ENCODE measurements at places on chromosomes 2 and 18. TPM values are rescaled to one million over a fixed set of nuclear protein-coding genes. Genes with fewer than 3 reads are reported as not detected.
A peak's percentile ranks its signal among the peaks of the same experiment; 100 is the strongest.

Gene CD8B
- total RNA-seq = 10.6 TPM

Gene LYG2
- not detected for total RNA-seq

Gene CNRIP1
- 43.2 TPM for total RNA-seq

Gene ASAP2
- 36.3 TPM for total RNA-seq

Gene MTLN
- total RNA-seq = 131 TPM

Gene FTCDNL1
- total RNA-seq = 2.5 TPM

Gene MFSD2B
- not detected for total RNA-seq

- H3K27ac ChIP-seq = peak overlapping the region; percentile 92
Measured at GRCh38 chr2:54454548-54455130, 1.5 kb upstream of the SPTBN1 start.

- H3K4me3 ChIP-seq = no peak overlapping the region
- no peak overlapping the region for H3K27ac ChIP-seq
- no peaks in the 10 kb centered on the region for H3K36me3 ChIP-seq
- no peaks in the 10 kb centered on the region for H3K4me1 ChIP-seq
- H3K27me3 ChIP-seq = no peaks in the 10 kb centered on the region
Measured at GRCh38 chr18:48364146-48364545, 45.0 kb downstream of the ZBTB7C start.

DNA sequence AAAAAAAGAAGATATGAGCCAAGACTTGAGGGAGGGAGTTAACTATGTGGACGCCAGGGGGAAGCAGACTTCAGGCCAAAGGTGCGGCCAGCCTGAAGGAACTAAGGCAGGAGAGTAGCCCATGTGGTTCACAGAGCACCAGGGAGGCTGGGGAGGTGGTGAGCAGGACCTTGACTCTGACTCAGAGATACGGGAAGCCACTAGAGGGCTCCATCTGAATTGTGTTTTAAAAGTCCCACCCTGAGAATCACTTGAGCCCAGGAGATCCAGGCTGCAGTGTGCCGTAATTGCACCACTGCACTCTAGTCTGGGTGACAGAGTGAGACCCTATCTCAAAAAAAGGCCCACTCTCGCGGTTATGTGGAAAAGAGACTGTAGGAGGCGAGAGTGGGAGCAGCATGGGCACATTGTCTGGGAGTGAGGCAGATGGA, 12.3 kb downstream of the CEP192 start:
- DNase-seq = no peak
- H3K27ac ChIP-seq = no peak overlapping the region
- peaks cover 4% of the 10 kb centered on the region for H3K4me1 ChIP-seq
- H3K4me3 ChIP-seq = no peak overlapping the region
- H3K36me3 ChIP-seq = peaks cover 14% of the 10 kb centered on the region
- no peaks in the 10 kb centered on the region for H3K27me3 ChIP-seq

DNA sequence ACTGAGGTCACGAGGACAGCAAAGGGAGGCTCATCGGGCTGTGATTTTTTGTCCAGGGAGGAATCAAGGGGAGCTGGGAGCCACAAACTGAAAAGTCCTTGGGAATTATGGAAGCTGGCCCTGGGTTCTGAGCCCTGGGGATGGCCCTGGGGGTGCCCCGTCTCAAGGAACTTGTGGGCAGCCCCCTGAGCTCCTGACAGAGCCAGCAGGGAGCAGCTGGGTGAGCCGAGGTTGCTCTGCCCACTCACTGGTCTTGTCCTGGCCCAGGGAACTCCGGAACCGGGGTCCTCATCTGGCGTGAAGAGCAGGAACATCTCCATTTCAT, 61.3 kb upstream of the HDAC4 start:
- no peaks in the 10 kb centered on the region for H3K27me3 ChIP-seq
- no peak overlapping the region for H3K4me3 ChIP-seq
- peaks cover 30% of the 10 kb centered on the region for H3K4me1 ChIP-seq
- no peaks in the 10 kb centered on the region for H3K36me3 ChIP-seq
- no peak overlapping the region for H3K27ac ChIP-seq

DNA sequence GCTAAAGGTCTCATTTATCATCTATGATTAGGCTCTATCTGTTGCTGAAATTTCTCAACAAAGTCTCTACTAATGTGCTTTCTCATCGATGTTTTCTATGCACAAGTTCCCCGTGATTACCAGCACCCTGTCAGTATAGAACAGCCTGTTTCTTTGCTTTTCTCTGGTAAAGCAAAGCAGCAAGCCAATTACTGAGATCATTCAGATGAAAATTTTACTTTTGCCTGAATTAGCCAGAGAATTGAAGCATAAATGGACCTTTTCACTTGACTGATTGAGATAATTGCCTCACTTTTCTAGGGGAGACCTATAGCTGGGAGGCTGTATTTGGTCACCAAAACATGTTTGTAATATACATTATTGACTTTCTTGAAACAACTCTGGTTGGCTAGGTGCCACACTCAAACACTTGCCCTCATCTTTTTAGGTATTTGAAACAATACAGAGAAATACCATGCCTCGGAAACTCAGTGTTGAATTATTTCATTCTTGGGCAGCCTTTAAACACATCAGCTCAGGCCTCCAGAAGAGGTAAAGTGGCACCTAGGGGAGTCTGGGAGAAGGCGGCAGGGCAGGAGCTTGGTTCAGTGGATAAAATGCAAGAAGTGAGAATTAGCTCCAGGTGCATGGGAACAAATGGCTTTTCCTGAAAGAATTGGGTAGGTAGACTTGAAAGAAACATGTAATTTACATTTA, 96.2 kb downstream of the GALNT3 start:
- no peak overlapping the region for H3K27ac ChIP-seq
- DNase-seq = no peak
- H3K27me3 ChIP-seq = no peaks in the 10 kb centered on the region
- H3K4me1 ChIP-seq = no peaks in the 10 kb centered on the region

GRCh38 chr18:9612977-9613376, 1.4 kb downstream of the PPP4R1 start:
- H3K27ac ChIP-seq = peak overlapping the region; percentile 99
- no peaks in the 10 kb centered on the region for H3K27me3 ChIP-seq
- peaks cover 53% of the 10 kb centered on the region for H3K4me1 ChIP-seq
- H3K36me3 ChIP-seq = peaks cover 8% of the 10 kb centered on the region

DNA sequence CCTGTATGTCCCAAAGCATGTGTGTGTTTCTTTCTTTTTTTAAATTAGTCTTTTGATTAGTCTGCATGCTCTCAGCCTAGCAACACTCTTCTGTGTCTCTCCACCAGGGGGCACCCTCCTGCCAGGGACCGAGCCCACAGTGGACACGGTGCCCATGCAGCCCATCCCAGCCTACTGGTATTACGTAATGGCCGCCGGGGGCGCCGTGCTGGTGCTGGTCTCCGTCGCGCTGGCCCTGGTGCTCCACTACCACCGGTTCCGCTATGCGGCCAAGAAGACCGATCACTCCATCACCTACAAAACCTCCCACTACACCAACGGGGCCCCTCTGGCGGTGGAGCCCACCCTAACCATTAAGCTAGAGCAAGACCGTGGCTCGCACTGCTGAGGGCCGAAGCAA, 93.8 kb downstream of the NRP2 start:
- no peaks in the 10 kb centered on the region for H3K36me3 ChIP-seq
- no peaks in the 10 kb centered on the region for H3K27me3 ChIP-seq
- no peak overlapping the region for H3K27ac ChIP-seq

DNA sequence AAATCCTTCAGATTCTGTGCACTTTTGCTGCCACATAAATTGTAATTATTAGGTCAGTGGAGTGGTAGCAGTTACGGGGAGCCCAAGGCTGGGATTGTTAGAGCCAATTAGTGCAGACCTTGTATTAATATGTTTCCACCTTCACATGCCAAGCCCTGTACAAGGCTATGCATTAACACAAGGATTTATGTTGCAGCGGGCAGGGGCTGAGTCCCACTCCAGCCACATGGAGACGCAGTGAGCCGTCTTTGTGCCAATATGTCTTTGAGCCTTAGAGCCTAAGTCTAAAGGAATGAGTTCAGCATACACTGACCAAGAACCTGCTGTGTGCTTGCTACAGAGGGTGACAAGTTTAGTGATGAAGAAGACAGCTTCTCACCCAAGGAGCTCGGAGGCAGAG, 238.2 kb downstream of the TSN start:
- H3K36me3 ChIP-seq = no peaks in the 10 kb centered on the region
- H3K27me3 ChIP-seq = no peaks in the 10 kb centered on the region
- no peak overlapping the region for H3K4me3 ChIP-seq
- no peak overlapping the region for H3K27ac ChIP-seq
- no peaks in the 10 kb centered on the region for H3K4me1 ChIP-seq

GRCh38 chr18:70363861-70364260, 75.0 kb downstream of the SOCS6 start:
- no peaks in the 10 kb centered on the region for H3K4me1 ChIP-seq
- no peaks in the 10 kb centered on the region for H3K36me3 ChIP-seq
- H3K27ac ChIP-seq = no peak overlapping the region

GRCh38 chr2:24276349-24276899, 83.9 kb downstream of the ITSN2 start:
- no peak overlapping the region for H3K27ac ChIP-seq
- no peaks in the 10 kb centered on the region for H3K27me3 ChIP-seq
- H3K4me3 ChIP-seq = no peak overlapping the region
- peaks cover 9% of the 10 kb centered on the region for H3K4me1 ChIP-seq

All from vagina (tissue), 2 donors.